CD14-positive monocyte (primary cell): ENCODE measurements at places on chromosomes 11 and 22.

DNA sequence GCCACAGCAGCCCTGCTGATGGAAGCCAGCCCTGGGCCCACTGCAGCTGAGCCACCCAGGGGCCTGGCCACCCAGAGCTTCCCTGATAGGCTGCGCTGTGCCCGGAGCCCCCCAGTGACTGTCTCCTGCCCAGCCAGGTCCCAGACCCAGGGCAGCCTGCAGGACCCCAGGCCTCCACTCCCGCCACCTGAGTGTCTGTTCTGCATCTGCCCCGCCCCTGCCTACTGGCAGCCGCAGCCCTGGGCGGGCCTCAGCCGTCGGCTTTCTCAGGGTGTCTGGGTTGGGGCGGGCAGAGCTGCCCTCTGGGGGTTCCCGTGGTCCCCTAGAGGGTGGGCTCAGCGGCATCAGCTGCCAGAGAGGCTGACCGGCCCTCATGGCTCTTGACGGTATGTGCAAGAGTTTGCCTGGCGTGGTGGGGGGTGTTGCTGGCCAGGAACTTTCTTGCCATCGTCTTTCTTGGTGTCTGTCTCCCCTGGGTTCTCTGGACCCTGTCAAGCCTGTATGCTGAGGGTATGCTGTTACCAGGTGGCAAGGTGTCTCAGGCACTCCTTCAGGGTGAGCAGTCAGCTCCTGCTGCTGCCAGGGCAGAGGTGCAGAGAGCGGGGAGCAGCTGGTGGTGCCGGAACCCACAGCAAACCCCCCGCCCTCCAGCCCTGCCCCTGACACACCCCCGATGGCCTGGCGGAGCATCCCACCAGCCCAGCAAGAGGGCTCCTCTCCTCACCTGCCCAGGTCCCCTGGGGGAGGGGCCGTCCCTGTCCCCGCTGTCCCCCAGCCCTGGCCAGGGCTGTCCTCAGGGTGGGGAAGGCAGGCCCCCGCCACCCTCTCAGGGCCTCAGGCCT lies 12.2 kb upstream of the PIM3 start:
- no peak for DNase-seq

DNA sequence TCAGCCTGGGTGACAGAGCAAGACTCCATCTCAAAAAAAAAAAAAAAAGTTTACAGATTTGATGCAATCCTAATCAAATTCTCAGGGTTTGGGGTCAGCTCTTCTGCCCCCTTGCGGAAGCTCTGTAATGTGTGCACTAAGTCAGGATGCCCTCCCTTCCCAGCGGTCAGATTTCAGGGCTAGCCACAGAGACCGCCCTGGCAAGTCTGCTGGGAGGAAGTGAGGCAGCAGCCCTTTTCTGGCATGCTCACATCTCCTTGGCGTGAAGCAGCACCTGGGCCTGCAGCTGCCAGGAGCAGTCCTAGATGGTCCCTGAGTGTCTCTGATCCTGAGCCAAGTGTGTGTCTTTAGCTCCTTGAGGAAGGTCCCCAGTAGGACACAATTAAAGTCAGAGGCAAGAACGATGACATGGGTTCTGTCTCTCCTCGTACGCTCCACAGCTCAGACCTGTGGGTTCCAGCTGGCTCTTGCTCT lies 10.9 kb upstream of the APOBEC3C start:
- DNase-seq = peak; percentile 82

- no peak for DNase-seq
Observed at GRCh38 chr11:10522921-10523320, 18.1 kb downstream of the RNF141 start.

DNA sequence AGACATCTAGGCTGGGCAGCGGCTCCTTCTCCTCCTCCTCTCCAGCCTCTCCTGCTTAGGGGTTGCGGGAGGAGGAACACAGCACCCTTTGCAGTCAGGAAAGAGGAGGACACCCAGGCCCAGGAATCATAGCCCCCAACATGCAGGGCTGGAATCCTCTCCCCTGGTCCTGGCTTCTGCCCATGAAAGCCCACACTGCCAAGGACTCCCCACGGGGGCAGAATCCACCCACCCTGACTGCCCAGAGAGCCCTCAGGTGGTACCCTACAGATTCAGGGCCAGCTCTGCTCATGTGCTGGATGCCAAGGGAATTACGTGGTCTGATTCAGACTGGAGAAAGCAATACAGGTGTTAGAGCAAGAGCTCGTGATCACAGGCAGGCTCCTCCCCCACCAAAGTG lies 4.5 kb downstream of the ESS2 start:
- DNase-seq = no peak

DNA sequence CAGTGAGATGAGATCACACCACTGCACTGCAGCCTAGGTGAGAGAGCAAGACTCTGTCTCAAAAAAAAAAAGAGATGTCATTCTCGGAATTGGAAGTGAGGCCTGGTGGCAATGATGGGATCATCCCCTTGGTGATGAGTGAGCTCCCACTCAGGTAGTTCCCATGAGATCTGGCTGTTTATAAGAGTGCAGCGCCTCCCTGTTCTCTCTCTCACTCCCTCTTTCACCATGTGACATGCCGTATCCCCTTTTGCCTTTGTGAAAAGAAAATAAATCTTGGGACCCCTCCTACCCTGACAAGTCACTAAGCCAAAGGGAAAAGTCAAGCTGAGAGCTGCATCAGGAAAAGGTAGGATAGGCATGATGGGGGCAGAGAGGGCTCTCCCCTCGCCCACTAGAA lies 28.8 kb downstream of the ZNF70 start:
- DNase-seq = no peak

DNA sequence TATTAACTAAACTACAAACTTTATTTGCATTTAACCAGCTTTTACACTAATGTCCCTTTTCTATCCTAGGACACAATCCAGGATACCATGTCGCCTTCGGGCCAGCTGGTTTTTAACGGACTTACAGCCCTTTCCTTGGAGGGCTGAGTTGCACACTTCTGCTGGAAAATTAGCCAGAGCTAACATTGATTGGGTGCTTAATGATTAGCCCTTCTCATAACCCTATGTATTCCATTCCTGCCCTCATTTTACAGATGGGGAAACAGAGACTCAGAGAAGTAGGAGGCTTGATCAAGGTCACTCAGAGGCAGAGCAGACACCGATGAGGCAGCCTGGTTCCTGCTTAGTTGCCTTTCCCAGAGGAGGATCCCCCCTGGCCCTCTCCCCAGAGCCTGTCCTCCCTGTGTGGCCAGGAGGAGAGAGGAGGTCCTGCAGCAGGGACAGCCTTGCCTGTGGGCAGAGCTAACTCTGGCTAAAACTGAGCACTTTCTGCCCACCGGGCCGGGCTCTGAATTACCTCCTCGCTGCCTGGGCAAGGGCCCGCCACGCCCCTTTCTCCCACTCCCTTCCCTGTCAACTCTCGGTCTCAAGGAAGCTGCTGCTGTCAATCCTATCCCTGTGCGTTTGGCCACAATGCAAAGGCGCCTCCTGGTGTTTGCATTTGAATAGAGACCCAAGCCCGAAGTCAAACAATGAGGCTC lies 59.6 kb upstream of the PAX6 start:
- no peak for DNase-seq

- no peak for DNase-seq
Observed at GRCh38 chr11:88151709-88152265, 23.5 kb downstream of the RAB38 start.

DNA sequence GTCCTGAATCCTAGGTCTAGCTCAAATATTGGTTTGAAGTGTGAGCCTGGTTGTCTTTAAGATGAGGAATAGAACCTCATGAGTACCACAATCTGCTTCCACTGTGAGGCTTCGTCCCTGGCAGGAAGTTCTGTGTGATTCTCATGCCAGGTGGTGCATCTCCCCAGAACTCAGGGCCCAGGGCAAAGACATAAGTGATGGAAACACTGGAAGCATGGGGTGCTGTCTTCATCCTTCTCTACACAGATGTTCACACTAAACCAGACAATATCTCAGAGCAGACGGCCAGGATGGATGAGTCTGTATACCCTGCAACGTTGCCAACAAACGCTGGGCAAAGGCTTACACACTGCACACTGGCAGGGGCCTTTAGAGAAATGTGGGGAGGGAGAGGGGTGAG lies 475.9 kb upstream of the B3GAT1 start:
- no peak for DNase-seq

- DNase-seq = no peak
Observed at GRCh38 chr11:129701706-129702105, 113.9 kb upstream of the TMEM45B start.

DNA sequence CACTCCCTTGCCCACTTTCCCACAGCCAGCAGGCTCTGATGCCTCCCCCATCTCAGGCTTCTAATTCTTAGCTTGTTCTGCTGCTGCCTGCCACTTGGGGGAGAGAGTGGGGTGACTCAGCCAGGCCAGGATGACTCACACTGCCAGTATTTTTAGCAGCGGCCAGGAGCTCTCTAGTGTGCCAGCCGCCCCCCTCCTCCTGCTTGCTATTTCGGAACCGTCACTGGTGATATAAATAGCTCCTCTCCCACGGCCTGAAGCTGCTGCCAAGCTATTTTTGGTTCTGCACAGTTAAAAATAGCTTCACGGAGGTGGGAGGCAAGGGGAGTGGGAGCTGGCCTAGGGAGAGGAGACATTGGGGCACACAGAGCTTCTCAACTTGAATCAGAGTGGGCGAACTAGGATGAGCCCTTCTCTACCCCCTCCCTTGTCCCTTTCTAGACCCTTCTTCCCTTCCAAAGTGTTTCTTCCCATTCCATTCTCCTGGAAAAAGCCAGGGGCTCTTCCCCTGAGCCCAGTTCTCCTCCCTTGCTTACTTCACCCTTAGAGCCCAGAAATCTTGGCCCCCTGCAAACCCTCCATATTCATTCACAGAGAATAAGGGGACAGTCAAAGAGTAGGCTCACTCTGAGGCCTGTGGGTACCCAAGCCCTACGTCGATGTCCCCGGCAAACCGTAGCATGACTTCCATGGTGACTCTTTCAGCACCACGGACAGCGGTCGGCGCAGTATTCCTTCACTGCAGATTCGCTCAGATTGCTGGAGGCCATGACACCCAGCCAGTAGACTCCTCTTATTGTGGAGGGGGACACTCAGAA lies 2.5 kb upstream of the NPAS4 start:
- DNase-seq = peak; percentile 60

GRCh38 chr22:39319284-39320022 lies at the start of gene RPL3:
Gene RPL3, minus strand, starts transcription at chr22:39319623. Its CDS starts 26 bp downstream, at chr22:39319597.
- DNase-seq = peak; percentile 99

DNA sequence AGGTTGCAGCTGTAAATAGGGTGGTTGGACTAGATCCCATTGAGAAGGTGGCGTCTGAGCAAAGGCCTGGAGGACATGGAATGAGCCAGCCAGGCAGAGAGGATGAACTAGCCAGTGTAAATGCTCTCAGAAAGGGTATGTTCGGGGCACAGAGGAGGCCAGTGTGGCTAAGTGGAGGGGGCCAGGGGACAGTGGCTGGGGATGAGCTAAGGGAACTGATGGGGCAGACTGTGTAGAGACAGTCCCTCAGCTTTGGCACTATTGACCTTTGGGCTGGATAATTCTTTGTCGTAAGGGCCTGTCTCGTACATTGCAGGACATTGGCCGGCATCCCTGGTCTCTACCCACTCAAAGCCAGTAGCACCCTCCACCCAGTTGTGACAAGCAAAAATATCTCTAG lies 43.7 kb upstream of the ISX start:
- DNase-seq = no peak

DNA sequence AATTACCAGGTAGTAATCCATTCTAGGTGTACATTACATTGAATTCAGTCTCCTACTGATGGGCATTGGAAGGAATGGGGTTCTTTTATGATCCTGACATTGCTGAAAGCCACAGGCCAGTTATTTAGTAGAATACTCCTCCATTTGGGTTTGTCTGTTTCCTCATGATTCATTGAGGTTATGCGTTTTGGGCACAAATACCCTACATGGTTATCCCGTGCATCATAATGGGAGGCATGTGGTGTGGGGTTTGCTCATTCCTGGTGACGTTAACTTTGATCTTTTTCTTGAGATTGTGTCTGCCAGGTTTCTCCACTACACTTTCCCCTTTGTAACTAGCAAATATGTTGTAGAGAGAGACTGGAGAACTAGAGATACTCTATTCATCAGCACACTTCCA lies 5.5 kb downstream of the FOLR3 start:
- DNase-seq = no peak

DNA sequence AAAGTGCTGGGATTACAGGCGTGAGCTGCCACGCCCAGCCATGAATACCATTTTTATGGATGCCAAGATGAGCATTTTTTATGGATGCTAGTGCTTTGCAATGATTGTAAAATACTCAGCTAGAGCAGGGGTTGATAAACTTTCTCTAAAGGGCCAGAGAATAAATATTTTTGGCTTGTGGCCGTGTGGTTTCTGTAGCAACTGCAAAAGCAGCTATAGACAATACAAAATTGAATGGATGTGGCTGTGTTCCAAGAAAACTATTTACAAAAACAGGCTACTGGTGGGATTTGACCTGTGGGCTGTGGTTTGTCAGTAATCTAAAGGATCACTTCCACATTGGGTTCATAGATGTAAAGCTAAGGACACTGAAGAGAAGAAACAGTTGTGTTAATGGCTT lies 56.0 kb downstream of the COMMD9 start:
- DNase-seq = no peak

GRCh38 chr11:67666676-67667489 lies 7.5 kb downstream of the ALDH3B2 start:
- DNase-seq = no peak

DNA sequence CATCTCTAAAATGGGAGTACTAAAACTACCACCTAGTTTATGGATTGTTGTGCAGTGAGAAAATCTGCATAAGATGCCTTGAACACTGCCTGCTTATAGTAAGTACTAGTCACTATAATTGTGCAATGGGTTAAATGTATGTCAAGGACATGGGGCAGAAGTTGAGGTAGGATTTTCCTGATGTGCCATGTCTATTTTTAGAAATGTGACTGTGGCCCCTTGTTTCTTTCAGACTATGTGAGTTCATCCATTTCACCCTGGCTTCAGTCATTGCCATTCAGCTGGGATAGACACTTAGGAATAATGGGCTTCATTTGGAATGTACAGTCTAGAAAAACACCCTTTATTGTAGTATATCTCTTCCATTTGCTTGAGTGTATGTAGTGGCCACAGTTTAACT lies 51.4 kb downstream of the BDNF start:
- no peak for DNase-seq

DNA sequence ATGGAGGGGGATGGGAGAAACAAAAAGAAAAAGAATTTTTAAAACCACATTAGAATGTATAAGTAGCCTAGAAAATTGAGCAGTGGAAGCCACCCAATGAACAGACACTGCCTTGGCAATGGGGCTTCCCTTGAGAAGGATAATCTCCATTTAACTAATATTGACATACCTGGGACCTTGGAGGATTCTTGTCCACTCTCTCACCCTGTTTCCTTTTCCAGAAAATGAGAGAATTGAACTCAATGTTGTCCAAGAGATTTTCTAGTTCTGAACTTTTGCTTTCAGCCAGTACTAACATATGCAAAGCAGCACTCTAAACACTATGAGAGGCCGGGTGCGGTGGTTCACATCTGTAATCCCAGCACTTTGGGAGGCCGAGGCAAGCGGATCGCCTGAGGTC lies 524 bp downstream of the MS4A8 start:
- DNase-seq = no peak
